ENCODE measurements at places on chromosomes 6 and 20. TPM values are rescaled to one million over a fixed set of nuclear protein-coding genes. Genes with fewer than 3 reads are reported as not detected.

- DNase-seq: no peak
- no peaks in the 10 kb centered on the region for H3K27me3 ChIP-seq
- H3K4me1 ChIP-seq: peaks cover 31% of the 10 kb centered on the region
- peaks cover 6% of the 10 kb centered on the region for H3K36me3 ChIP-seq
- H3K27ac ChIP-seq: no peak overlapping the region
Observed at GRCh38 chr20:10576411-10577090, 97.2 kb downstream of the JAG1 start.

GRCh38 chr6:144155529-144155928 is 5.2 kb downstream of the STX11 start:
- peak overlapping the region; percentile 70 for H3K27ac ChIP-seq
- H3K36me3 ChIP-seq: peaks cover 65% of the 10 kb centered on the region
- peak overlapping the region; percentile 24 for H3K4me3 ChIP-seq
- H3K4me1 ChIP-seq: peaks cover 62% of the 10 kb centered on the region
- H3K27me3 ChIP-seq: no peaks in the 10 kb centered on the region
- no peak for DNase-seq

DNA sequence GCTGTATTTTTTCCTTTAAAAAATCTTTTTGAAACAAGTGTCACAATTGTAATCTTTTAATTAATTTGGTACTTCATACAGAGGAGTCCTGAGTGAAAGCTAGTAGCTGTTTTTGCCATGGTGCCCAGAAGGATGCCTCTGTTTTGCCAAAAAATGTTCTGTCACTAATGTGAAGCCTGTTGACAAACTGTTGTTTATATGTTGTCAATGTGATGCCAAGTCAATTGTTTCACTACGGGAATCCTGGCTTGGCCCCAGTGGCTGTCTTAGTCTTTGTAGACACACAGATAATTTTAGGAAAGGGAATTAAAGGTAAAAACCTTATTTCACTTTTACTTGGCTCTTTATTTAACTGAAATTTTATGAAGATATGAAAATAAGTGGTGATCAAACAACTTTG is 706.4 kb upstream of the MMS22L start:
- H3K4me1 ChIP-seq: no peaks in the 10 kb centered on the region
- no peaks in the 10 kb centered on the region for H3K36me3 ChIP-seq
- H3K4me3 ChIP-seq: no peak overlapping the region
- no peak overlapping the region for H3K27ac ChIP-seq

- H3K27ac ChIP-seq: no peak overlapping the region
- no peaks in the 10 kb centered on the region for H3K4me1 ChIP-seq
- no peaks in the 10 kb centered on the region for H3K27me3 ChIP-seq
- DNase-seq: no peak
Observed at GRCh38 chr6:141107591-141108160, 1025.0 kb upstream of the GJE1 start.

DNA sequence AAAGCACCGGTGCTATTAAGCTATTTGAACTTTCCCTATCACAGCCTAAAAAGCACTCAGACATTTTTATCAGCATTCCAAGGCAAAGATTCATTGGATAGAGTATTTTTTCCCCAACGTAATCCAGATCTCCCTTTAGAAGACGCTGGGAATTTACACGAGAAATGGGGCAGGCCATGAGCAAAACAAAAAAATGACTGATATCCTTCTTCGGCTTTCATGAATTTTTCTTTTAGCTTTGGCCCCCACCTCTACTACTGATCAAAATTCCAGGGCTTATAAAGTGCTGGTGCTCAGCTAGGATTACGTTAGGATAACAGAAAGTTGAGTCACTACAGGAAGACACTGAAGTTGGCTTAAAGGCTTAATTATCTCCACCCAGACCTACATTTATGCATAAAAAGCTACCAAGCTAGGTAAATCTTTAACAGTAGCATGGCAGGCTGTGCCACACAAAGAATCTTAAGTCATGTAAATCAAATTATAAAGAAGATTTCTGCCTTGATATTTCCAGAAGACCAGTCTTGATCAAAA is 418.5 kb upstream of the BTBD3 start:
- H3K36me3 ChIP-seq: no peaks in the 10 kb centered on the region
- H3K27ac ChIP-seq: no peak overlapping the region
- H3K4me3 ChIP-seq: no peak overlapping the region
- no peaks in the 10 kb centered on the region for H3K27me3 ChIP-seq
- H3K4me1 ChIP-seq: no peaks in the 10 kb centered on the region

- H3K27me3 ChIP-seq: no peaks in the 10 kb centered on the region
- no peak overlapping the region for H3K27ac ChIP-seq
- DNase-seq: no peak
Observed at GRCh38 chr6:153949616-153950015, 89.4 kb upstream of the OPRM1 start.

DNA sequence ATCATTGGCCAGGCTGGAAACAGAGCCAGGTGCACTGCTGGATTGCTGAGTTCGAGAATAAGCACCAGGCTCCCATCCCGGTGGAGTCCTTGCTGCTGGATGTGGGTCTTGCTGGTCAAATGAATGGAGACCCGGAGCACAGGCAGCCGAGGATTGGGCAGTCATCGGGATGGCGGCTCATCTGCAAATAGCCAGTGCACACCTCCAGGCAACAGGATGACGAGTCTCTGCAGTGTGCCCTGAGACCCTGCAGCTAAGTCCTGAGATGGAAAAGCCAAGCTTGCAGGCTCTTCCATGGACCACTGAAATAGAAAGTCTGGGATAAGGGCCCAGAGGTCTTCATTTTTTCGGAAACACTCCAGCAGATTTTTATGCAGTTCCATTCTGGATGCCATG is 143.5 kb downstream of the WDR27 start:
- no peak overlapping the region for H3K27ac ChIP-seq
- H3K27me3 ChIP-seq: peaks cover 4% of the 10 kb centered on the region
- no peak overlapping the region for H3K4me3 ChIP-seq
- H3K4me1 ChIP-seq: peaks cover 22% of the 10 kb centered on the region
- H3K36me3 ChIP-seq: peaks cover 9% of the 10 kb centered on the region
- DNase-seq: no peak

DNA sequence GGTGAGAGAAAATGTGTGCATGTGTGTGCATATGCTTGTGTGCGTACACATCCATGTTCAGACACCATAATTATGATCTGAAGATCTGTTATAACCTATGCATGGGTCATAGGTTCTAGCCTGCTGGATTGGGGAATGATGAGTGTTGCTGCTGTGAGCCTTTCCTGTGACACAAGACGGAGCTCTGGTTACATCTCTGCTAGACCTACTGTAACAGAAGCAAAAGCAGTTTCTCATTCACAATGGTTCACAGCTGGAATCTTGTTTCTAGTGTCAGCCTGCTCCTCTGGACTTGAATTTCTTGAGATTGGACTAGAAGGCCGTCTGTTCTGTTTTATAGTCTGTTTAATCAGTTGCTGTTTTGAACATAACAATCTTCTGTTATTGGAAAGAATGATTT is 40.1 kb downstream of the DEFB114 start:
- no peaks in the 10 kb centered on the region for H3K4me1 ChIP-seq
- DNase-seq: no peak
- no peak overlapping the region for H3K4me3 ChIP-seq
- H3K27ac ChIP-seq: no peak overlapping the region

- DNase-seq: no peak
- no peaks in the 10 kb centered on the region for H3K27me3 ChIP-seq
- H3K4me3 ChIP-seq: no peak overlapping the region
- peaks cover 20% of the 10 kb centered on the region for H3K36me3 ChIP-seq
Observed at GRCh38 chr6:161094955-161095354, 103.4 kb downstream of the MAP3K4 start.

Gene TSPO2
- total RNA-seq: not detected

Gene TULP4
- 30.5 TPM for total RNA-seq

Gene MACROD2
- total RNA-seq: not detected

Gene ADA
- total RNA-seq: 114 TPM
